ENCODE measurements at places on chromosomes 7 and 10.

DNA sequence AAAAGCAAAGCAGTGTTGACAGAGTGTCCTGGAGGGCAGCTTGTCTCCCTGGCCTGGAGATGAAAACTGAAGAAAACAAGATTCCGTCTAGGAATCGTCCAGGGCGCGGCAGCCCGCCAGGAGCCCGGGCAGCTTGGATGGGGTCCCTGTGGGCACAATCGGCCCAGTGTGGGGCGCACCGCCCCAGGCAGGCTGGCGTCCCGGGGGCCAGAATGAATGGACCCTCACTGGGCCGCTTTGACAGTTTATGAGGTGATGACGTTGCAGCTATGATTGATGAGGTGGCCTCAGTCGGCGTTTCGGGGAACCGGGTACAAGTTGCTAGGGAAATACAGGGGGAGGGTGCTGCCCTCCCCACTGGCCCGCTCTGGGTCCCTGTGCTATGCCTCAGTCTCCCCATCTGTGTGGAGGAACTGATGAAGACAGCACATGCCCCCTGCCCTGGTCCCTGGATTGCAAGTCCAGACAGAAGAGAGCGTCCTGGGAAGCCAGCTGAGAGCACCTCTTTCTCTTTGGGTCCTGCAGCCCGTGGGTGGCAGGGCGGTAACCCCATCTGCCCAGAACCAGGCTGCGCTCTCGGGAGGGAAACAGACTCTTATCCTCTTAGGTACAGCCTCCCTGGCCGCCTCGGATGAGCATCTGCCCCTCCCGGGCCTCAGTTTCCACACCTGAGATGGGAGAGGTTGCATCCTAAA, 131.3 kb downstream of the LHPP start:
- DNase-seq, result no peak

DNA sequence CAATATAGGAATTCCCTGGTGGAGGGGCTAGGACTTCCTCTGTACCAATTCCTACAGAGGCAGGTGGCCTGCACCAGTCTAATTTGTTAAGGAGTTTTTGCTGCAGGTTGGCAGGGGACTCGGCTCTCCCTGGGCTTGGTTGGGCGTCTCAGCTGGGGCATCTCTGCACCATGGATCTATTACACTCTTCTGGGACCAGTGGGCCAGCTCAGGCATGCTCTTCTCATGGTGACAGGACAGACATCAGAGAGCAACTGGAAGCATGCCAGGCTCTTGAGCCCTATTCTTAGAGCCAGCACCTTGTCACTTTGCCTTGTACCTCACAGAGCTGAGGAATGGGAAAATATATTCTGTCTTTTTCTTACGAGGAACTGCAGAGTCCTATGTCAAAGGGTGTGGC, 74.6 kb downstream of the SH2D4B start:
- DNase-seq, result no peak

DNA sequence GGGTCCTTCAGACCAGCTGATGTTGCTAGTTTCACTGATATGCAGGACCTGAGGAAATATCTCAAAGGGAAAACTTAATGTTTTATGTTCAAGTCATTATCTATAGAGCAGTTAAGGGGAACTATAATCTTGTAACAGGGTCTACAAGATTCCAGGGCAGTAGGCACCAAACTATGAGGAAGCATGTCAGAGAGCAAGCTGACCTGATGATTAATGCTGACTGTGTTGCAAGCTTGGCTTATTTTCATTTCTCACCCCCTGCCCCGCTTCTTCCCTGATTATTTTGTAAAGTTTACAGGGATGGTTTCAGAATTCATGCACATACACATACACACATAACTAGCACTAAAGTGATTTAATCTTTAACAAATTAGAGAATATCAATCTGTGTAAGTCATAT, 84.3 kb upstream of the CACNA2D1 start:
- DNase-seq, result no peak

GRCh38 chr10:113736576-113736975, 14.9 kb upstream of the PLEKHS1 start:
- no peak for DNase-seq

GRCh38 chr7:70645876-70646351, 486.0 kb upstream of the GALNT17 start:
- no peak for DNase-seq

DNA sequence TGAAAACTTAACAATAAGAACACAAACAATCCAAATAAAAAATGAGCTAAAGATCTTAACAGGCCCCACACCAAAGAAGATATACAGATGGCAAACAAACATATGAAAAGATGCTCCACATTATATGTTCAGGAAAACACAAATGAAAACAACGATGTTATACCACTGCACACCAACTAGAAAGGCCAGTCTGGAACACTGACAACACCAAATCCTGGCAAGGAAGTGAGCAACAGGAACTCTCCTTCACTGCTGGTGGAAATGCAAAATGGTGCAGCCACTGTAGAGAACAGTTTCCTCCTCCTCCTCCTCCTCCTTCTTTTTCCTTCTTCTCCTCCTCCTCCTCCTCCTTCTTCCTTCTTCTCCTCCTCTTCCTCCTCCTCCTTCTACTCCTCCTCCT, 12.2 kb upstream of the NCAPG2 start:
- no peak for DNase-seq

DNA sequence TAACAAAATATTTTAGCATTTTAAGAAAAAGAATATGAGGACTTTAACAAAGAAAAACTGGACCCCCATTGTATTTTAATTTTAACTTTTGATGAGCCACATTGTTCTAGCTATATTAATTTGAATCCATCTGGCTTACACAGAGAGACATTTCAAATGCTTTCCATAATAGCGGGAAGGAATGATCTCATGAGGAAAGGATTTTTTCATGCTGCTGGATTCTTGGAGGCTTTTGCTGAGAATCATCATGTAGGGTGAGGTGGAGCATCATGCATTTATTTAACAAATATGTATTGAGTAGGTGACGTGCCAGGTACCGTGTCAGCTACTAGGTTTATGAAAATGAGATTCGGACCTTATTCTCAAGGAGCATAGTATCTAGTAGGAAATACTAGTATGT, 1006.3 kb downstream of the SORCS1 start:
- DNase-seq, result no peak

DNA sequence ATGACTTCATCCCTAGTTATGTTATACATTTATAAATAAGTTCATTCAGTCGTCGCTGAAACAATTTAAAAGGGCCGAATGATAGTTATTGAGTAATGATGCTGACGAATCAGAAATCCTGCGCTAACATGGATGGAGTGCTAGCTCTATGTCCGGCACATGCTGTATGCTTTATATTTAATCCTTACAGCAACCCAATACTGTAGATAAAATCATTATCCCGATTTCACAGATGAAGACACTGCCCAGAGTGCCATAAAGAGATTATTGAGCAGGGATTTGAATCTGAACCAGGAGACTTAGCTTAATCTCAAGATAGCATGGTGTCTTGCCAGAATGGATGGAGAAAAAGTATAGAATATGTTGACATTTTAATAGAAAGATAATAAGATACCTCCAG, 1.1 kb upstream of the ICA1 start:
- DNase-seq, result no peak

GRCh38 chr7:342681-343216, 52.8 kb downstream of the FOXL3 start:
- no peak for DNase-seq

- DNase-seq, result peak; percentile 58
These were observed 196.4 kb downstream of the FAM107B start for GRCh38 chr10:14578060-14578952.

DNA sequence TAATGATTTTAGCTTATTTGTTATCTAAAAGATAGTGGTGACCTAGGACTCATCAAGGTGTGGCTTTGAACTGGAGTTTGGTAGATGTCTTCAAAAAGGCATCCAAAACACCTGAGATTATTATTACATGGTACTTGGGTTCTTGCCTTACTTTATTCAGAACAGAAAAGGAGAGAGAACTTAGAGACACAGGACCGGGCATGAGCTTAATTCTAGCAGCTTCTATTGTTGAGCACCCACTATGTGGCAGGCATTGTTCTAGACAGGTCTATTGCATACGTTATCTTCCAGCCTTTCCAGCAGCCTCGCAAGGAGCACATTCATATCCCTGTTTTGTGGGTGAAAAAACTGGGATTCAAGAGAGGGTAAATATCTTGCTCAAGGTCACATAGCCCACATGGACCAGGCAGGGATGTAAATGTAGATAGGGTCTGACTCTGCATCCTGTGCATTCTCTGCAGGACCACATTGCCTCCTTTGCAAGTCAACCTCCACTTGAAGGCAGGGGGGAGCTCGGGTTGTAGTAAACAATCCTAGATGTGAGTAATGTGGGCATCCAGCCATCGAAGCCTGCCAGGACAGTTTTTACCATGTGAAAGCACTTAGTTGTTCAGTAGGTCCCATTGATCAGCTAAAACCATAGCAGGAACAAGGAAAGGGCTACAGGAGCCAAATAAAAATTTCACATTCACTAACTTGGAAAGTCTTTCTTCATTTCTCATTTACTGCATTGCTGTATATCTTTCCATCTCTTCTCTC, 551.4 kb downstream of the LRMDA start:
- no peak for DNase-seq

GRCh38 chr10:95964756-95965155, 57.0 kb downstream of the CC2D2B start:
- DNase-seq, result peak; percentile 6

GRCh38 chr7:143381427-143382125, 431 bp downstream of the ZYX start:
- no peak for DNase-seq

DNA sequence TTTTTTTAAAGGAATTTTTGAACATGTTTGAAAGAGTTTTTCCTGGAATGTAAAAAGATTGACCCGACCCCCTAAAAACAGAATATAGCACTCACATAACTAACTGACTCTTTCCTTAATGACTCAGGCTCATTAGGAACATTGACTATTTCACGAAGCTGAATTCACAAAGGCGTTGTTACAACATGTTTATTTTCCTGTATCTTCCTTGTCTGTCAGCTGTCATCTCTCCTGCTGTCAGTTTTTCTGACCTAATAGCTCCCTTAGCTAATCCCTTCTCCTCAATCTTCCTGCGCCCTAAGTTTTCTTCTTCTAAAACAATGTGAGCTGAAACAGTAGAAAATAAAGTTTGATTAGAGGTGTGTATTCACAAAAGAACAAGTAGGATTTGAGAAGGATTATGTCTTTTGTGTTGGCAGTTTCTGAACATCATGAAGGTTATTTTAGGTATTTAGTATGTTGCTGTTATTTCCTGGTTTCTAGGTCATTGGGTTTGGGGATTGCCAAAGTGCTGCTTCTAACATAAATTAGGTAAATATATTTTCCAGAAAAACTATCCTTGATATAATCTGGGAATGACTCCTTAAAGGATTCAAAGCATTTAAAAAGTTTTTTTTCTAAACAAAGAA, 4.6 kb upstream of the MDFIC start:
- DNase-seq, result no peak

DNA sequence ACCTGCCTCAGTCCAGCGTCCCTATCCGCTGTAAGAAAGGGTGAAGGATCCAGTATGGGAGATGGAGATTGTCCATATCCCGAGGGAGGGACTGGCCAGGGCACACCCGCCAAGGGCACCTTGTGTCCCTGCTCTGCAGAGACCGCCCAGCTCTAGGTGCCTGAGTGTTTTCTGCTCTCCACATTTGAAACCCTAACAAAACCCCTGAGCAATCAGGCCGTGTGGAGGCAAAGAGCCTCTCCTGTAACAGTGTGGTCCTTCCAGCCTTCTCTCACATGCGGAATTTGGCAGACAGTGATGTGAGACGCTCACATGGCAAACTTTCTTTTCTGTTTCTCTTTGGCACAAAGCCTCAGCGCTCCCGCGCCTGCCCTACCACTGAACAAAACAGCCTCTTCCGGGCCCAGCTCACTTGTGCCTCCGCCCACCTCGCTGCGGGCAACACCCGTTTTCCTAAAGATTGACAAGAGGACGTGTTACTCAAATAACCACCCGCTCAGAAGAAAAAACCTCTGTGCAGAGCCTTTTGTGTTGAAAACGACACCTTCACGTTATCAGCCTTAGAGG, 514.8 kb downstream of the DNAJB6 start:
- peak; percentile 59 for DNase-seq

DNA sequence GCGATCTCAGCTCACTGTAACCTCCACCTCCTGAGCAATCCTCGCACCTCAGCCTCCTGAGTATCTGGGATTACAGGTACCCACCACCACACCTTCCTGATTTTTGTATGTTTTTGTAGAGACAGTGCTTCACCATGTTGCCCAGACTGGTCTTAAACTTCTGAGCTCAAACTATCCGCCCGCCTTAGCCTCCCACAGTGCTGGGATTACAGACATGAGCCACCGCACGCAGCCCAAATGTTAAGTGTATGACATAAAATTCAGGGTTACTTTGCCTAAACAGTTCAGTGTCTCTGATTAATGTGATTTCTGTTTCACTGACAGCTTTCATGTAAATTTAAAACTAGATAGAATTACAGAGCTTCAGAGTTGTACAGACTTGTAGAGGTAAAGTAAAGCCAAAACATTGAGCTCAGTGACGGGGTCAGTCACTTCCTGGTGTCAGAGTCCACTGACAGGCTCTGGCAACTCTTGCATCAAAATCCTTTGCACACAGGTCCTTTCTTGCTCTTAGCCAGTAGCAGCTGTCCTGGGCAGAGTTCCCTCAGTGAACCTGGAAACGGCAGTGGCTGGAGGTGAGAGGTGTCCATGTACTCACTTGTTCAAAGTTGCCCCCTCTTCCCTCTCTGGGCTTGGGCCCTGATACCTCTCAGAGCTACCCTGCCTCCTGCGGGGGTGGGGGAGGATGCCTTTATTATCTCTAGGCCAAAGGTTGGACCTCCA, 33.7 kb downstream of the MGMT start:
- DNase-seq, result no peak

DNA sequence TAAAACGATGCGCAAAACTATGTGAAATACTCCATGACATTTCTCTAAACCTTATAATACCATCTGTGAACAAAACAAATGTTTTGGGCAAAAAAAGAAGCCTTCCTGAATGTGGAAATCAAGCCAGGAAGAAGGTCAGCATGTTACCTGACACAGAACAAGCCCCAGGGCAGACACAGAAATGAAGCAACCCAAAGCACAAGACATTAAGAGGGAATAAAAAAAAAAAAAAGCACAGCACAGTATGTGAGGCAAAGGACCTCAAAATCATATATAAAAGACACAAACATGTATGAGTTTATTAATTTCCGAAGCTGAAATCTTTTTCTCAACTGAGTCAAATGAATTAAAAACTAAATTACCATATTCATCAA, 161.8 kb downstream of the SKIDA1 start:
- DNase-seq, result no peak

- DNase-seq, result no peak
These were observed 489.8 kb downstream of the SDK1 start for GRCh38 chr7:3790803-3791202.
